NAMALWA (cell line): ENCODE measurements at places on chromosomes 2 and 18.

DNA sequence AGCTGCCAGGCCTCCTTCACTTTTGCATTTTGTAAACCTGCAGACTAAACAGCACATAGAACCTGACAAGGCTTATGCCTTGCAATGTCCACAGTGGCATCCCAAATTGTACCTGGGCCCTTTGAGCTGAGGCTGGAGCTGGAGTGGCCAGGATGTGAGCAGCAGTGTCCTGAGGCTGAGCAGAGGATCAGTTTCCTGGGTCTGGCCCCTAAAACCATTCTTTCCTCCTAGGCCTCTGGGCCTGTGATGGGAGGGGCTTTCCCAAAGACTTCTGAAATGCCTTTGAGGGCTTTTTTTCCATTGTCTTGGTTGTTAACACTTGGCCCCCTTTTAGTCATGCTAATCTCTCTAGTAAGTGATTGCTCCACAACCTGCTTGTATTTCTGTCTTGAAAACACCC, 32.8 kb downstream of the FSIP2 start:
- DNase-seq: no peak

DNA sequence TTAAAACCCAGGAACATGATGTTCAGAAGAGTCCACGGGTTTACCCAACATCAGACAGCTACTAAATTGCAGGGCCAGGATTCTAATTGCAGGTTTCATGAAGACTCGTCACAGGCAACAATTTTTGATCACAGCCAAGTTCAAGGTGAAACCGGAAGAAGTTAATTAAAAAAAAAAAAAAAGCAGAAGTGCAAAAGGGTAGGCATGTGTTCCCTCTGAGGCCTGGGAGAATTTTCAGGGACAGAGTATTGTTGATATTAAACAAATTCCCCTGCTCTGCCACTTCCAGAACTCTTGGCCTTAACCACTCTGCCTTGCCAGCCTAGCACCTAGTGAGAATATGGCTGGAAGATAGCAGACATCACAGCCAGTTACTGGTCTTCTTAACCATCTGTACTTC, 99.4 kb upstream of the TRIB2 start:
- DNase-seq: no peak

DNA sequence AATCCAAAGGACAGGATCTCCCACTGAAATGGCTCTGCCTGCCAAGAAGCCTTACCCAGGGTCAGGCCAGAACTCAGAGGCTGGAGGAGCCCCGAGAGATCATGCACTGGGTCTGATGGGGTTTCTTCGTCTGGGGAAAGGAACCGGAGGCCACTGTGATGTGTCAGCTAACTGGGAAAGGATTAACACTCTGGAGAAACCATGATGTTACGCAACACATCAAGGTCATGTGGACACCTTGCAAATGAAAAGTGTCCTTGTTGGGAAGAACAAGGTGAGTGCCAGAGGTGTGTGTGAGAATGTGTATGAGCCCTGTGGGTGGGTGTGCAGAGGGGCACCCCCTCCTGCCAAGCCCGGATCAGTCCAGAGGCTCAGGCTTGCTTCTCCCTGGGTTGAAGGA, 86.9 kb downstream of the CRACDL start:
- no peak for DNase-seq

DNA sequence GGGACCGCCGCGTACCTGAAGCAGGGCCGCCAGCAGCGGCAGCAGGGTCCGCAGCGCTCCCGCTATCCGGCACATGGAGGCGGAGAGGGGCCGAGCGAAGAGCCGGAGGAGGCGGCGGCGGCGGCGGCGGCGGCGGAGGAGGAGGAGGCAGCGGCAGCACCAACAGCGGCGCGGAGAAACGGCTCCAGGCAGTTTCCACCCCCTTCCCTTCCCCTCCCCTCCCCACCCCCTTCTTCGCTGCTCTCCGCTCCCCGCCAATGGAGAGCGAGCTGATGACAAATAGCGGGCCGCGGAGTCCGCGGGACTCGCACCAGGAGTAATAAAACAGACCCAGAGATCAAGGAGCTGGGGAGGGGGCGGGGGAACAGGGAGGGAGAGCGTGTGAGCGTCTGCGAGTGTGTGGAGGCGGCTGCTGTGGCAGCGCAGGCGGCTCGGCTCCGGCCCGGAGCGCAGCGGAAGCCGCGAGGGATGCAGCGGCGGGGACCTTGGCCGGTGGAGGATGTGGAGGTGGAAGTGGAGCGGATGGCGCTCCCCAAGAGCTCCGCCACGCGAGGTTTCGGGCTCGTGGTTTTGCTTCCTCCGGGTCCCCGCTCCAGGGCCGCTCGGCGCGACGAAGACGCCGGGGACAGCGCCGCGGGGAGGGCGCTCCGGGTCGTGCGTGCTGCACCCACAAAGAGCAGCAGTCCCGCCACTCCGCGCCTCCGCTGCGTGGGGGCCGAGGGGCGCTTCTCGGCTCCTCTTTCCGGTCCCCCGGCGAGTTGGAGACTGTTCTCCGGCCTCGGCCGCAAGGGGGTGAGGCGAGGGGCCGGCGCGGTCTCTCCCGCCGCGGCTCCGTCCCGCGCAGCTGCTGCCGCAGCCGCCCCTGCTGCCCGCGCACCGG, at the start of gene CDH2:
Gene CDH2, minus strand, starts transcription at position 183 of the 880 bp plus-strand sequence. Its CDS starts 108 bp downstream, at position 75.
- DNase-seq: no peak

GRCh38 chr2:127698553-127699355, 2.5 kb upstream of the SFT2D3 start:
- DNase-seq: no peak

DNA sequence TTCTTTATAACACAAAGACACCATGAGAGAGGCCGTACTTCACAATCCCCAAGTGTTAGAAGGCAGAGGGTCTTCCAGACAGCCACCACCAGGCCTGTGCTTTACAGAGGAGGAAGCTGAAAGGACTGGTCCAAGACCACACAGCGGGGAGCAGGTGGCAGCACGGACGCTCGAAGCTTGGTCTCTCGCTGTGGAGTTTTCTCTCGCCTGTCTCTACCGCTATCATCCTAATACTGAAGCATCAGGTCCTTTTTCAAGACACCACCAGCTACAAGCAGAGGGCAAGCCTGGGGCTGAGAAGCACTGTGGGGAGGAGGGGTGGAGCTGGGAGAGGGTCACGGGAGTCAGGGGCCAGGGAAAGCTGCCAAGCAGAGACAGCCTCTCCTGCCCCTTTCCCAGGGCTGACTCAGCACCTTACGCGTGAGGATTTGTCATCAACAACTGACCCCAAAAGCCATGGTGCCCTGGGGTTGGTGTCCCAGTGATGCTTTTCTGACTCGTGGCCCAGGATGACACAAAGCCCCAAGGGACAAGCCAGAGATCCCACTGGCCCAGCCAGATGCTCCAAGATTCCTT, 31.9 kb upstream of the FOSL2 start:
- DNase-seq: no peak

GRCh38 chr18:36850527-36851201, 21.7 kb downstream of the KIAA1328 start:
- DNase-seq: no peak

- DNase-seq: no peak
Measured at GRCh38 chr18:48490641-48491293, 48.1 kb upstream of the CTIF start.

- DNase-seq: no peak
Measured at GRCh38 chr2:100944617-100945432, 57.3 kb upstream of the RPL31 start.

DNA sequence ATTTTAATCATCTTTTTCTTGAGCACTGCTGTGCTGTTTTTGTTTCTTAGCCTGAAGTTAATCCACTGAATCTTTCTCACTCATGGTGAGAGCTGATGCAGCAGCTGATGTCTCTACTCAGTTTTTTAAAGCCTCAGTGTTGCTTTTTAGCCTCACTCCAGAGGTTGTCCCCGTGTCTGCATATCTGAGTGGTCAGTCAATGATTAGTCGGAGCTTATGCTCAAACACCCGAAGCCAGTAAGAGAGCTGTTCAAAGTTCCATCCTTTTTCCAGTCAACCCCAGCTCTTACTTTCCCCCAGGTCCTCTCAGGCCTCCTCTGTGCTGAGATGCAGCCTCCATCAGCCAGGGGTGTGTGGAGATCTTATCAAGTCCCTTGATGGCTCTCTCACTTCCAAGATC, 81.1 kb downstream of the MBOAT2 start:
- DNase-seq: no peak

DNA sequence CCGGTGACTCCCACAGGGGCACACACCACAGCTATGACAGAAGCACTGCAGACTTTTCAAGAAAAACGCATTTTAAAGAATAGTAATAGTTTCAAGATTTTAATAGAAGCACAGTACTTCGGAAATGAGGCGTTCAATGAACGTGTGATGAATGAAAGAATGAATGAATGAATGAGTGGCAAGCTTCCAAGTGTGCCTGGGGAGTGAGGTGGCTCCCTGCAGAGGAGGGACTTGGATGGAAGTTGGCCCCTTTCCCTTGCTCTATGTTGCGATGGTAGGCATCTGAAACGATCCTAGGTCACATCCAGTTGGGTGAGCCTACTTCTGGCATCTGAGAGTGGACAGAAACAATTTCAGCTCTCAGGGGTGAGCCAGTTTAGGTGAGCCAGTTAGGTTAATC, 65.6 kb downstream of the NCKAP5 start:
- no peak for DNase-seq

- no peak for DNase-seq
Measured at GRCh38 chr2:165793161-165793778, 777 bp downstream of the GALNT3 start.

DNA sequence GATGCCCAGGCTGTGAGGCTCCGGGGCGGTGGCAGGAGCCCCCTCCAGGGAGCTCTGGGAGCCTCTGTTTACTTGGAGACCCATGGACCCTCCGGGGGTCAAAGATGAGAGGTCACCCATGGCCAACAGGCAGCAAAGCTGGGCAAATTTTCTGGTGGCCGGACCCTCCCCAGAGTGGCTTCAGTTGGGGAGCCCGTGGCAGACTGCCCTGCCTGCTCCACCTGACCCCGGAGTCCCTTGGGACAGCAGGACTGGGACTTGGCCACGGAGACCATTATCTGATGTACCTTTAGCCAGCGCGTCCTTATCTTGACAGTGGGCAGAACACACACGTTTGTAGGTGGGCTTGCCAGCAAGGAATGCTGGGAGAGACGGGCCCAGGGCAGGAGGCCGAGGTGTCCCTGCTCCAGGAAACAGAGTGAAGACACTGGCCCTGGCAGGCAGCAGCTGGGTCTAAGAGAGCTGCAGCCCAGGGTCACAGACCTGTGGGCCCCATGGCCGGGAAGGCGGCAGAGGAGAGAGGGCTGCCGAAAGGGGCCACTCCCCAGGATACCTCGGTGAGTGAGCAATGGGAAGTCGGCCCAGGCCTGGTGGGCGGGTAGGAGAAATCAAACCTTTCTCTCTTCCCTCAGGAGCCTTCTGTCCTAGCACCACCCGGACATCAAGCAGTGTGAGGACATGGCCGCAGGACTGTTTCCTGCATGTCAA, at the start of the genes ABCG5 and ABCG8:
Gene ABCG5, minus strand, starts transcription at position 280 of the 708 bp plus-strand sequence. Its CDS starts 160 bp downstream, at position 120.
Gene ABCG8, plus strand, starts transcription at position 412 of the 708 bp plus-strand sequence. Its CDS starts 83 bp downstream, at position 495.
- no peak for DNase-seq

DNA sequence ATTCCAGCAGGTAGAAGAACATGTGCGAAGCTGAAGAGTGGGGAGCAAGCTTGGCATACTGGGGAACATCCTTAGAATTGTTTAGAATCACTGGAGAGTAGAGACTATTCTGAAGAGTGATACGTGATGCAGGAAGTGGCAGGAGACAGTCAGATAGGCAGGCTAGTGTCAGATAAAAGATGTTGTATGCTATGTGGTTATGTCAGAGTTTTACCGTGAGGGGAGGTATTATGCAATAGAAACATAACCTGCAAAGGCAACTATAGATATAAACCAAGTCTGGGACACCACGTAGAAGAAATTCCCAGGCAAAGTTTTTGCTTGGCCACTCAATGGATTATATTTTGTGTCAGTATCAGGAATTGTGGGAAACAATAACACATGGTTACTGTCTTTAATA, 62.0 kb upstream of the ZSWIM2 start:
- DNase-seq: no peak

- DNase-seq: no peak
Measured at GRCh38 chr2:44748-45341, 1.5 kb downstream of the FAM110C start.

DNA sequence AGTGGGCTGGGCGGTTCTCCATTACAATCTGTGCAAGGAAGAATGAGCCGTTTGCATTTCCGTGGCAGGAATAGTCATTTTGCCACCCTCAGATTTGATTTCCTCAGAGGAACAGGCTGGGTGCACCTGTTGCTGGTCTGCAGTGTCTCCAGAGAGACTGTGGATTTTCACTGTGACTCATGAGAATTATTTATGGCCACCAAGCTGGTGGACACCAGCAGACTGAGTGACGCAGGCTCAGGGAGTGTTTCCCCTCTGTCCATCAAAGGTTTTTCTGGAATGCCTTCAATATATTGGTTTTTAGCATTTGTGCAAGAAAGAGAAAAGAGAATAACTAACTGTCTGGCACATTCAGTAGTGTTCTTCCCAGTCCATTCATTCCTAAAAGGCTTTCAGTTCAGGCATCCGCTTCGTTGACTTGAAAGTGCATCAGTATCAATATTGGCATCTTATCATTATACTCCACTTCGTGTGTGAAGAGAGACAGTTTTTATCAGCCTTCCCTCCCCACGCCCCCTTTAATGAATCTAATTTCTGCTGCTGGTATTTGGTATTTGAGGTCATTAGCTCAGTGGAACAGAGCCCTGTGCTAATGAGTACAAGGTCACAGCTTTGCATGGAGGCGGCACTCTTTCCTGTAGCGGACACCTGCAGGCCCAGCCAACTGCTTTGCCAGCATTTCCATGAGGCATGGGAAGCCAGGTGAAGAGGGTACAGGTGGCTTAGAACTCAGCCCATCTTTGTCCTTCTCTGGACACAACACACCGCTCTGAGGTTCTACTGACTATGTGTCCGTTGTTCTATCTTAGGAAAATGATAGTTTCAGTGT, 39.9 kb downstream of the PRKCE start:
- peak; percentile 53 for DNase-seq

GRCh38 chr18:13804305-13804704, 19.6 kb upstream of the MC5R start:
- no peak for DNase-seq

DNA sequence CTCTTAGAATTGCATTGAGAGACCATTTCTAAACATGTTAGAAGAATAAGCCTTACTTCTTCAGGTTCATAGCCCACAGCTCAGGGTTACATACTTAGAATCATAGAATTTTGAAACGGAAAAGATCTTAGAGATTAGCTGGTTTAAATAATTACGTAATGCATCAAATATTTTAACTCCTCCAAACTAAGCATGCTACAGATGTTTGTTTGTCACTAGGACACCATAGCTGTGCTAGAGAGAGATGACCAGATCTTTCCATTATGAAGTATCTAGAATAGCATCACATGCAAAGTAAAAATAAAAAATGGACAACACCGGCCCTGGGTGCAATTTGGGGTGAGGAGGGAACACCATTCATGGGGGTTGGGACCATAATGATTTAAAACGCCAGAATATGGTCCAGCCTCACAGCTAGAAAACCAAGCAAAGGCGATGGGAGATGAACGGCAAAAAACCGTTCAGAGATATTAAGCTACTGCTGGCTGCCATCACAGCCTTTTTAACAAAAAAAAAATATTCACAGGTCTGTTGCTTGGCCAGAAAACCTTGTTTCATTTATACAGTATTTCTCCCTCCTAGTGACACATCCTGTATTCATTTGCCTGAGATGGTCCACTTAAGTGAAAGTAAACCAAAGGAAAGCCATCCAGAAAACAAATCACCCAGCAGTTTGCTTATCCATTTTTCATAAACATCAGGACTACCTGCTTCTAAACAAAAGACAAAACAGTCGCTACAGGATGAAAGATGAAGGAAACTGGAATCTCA, 94.2 kb downstream of the EPHA4 start:
- no peak for DNase-seq
